ENCODE measurements at places on chromosomes 12 and 14. TPM values are rescaled to one million over a fixed set of nuclear protein-coding genes. Genes with fewer than 3 reads are reported as not detected.

- DNase-seq, result no peak
- no peak overlapping the region for H3K4me3 ChIP-seq
- no peak overlapping the region for H3K27ac ChIP-seq
- no peaks in the 10 kb centered on the region for H3K27me3 ChIP-seq
- H3K36me3 ChIP-seq, result no peaks in the 10 kb centered on the region
These were observed 1358.8 kb downstream of the LRFN5 start for GRCh38 chr14:42965512-42965911.

DNA sequence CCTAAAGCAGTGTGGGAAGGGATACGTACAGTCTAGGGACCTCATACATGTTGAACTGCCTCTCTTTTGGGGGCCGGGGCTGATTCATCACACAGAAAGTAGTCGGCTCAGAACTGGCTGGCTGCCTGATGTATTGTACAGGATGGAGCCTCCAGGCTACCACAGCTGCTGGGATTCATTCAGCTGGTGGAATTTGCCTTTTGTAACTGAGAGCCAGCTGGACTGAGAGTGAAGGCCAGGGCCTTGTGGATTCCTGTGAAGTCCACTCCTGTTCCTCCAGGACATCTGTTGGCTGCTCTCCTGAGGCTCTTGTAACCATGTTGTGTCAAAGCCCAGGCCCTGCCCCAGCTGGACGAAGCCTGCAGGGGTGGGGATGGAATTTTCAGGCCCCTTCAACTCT, 116.3 kb upstream of the PRICKLE1 start:
- no peaks in the 10 kb centered on the region for H3K27me3 ChIP-seq
- H3K27ac ChIP-seq, result no peak overlapping the region
- H3K4me1 ChIP-seq, result no peaks in the 10 kb centered on the region
- no peak overlapping the region for H3K4me3 ChIP-seq
- no peaks in the 10 kb centered on the region for H3K36me3 ChIP-seq

The MPHOSPH9 gene
- total RNA-seq, result 57.7 TPM

- peaks cover 9% of the 10 kb centered on the region for H3K4me1 ChIP-seq
- H3K27ac ChIP-seq, result peak overlapping the region; percentile 41
- H3K36me3 ChIP-seq, result peaks cover 6% of the 10 kb centered on the region
- DNase-seq, result no peak
- no peak overlapping the region for H3K4me3 ChIP-seq
- peaks cover 22% of the 10 kb centered on the region for H3K27me3 ChIP-seq
These were observed 14.0 kb upstream of the TBPL2 start for GRCh38 chr14:55454264-55455002.

GRCh38 chr12:69036999-69037398, 104.0 kb upstream of the CPM start:
- no peak for DNase-seq
- H3K4me1 ChIP-seq, result no peaks in the 10 kb centered on the region
- H3K27ac ChIP-seq, result no peak overlapping the region
- no peak overlapping the region for H3K4me3 ChIP-seq

- H3K27me3 ChIP-seq, result peaks cover 14% of the 10 kb centered on the region
- no peak overlapping the region for H3K27ac ChIP-seq
- no peaks in the 10 kb centered on the region for H3K36me3 ChIP-seq
- no peaks in the 10 kb centered on the region for H3K4me1 ChIP-seq
These were observed 29.6 kb upstream of the NTF3 start for GRCh38 chr12:5402009-5402935.

DNA sequence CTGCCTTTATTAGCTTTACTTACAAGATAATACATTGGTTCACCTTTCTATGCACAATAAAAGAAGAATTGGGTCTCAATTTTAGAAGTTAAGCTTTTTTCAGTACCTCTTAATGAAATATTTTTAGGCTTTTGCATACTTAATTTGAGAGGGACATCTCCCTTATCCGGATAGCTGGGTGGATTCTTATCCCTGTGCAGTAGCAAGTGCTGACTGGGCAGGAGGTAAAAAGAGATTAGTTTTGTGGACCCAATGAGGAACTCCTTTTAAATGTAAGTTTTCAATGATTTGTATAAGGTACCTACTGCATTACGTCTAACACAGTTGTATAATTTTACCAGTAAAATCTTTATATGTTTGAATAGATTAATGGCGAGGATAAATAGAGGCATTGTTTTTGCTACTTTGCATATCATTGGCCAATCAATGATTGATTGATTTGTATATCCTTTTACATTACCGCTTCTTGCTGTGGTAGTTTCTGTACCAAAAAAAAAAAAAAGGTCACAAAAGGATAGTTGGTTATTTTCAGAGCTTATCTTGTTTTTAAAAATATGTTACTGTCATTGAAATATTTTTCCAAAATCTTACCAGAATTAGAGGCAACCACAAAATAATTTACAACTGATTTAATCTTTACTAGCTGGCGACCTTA, 2.2 kb downstream of the CPSF6 start:
- peaks cover 36% of the 10 kb centered on the region for H3K4me1 ChIP-seq
- H3K36me3 ChIP-seq, result peaks cover 4% of the 10 kb centered on the region
- no peaks in the 10 kb centered on the region for H3K27me3 ChIP-seq
- no peak for DNase-seq

DNA sequence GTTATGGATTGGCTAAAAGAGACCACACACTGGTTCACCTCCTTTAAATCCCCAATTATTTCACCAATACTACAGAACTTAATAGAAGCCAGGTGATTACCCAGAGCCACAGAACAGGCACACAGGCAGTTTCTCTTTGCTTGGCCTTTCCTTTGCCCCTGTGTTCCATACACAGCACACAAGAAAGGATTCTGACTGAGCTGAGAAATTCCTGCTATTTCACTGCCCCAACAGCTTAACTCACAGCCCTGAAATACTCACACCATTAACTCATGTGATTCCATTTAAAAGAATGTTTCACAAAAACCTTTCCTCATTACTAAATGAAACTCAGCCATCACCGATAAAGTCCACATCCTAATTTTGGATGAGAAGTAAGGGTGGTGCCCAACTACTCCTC, 133.6 kb downstream of the MED13L start:
- peaks cover 40% of the 10 kb centered on the region for H3K4me1 ChIP-seq
- H3K27ac ChIP-seq, result peak overlapping the region; percentile 77
- H3K27me3 ChIP-seq, result no peaks in the 10 kb centered on the region

The CD163L1 gene
- 0.08 TPM for total RNA-seq

DNA sequence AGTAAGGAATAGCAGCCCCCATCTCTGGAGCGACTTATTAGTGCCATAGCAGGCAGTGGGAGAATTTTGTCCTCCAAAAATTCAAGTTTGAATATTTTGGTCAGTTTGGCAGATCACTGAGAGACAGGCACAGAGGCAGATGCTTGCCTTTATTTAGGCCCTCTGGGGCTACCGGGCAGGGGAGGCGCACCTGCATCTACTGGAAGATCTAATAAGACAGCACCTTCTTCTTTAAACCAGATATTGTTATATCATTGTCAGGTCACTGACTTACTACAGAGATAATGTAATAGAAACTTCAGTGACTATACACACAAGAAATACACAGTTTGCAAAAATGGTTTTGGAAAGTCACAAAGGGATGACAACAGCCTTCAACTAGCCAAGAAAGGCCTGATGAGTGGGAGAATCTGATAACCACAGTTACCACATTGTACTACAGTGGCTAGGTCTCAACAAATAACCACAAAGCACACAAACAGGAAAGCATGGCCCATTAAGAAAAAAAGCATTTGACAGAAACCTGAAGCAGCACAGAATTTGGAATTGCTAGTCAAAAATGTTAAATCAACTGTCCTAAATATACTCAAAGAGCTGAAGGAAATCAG, 56.8 kb downstream of the CDK17 start:
- DNase-seq, result no peak
- H3K36me3 ChIP-seq, result no peaks in the 10 kb centered on the region
- H3K4me3 ChIP-seq, result peak overlapping the region; percentile 5

DNA sequence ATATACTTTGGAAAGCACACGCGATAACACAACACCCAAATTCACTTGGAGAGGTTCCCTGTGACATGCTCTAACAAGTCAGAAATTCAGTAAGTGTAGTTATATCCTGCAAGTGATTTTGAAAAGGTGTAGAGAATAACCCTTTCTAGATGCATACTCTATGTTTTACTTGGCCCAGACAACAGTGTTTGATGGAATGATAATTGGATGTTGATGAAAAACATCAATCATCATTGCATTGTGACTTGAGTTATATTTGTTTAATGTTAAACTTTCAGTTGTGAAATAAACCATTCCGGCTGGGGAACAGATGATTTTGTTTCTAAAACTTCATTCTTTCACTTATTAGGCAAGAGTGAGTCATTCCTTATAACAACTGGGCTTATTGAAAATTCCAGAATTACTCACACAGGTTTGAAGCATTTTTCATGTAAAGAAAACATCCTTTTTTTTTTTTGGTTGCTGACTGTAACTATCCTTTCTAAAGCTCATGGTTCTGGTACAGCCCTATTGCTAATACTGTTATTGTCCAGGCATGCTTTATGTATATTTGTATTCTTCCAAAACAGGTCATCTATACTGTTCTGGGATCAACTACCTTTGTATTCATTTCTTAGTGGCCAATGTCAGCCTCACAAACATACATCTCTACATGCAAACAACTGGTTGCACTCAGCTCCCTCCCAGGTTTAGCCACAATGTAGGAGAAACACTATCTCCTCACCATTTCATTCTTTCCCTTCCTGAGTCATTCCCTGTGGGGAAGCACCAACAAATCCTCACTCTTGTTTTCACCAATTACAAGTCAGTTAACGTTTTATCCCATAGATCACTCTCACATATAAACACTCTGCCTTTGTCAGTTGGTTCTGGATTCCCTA, 121.2 kb upstream of the LRIG3 start:
- DNase-seq, result no peak
- H3K4me3 ChIP-seq, result no peak overlapping the region
- no peaks in the 10 kb centered on the region for H3K27me3 ChIP-seq
- no peaks in the 10 kb centered on the region for H3K4me1 ChIP-seq
- H3K27ac ChIP-seq, result no peak overlapping the region
- H3K36me3 ChIP-seq, result no peaks in the 10 kb centered on the region

GRCh38 chr12:30108666-30109065, 324.9 kb upstream of the TMTC1 start:
- H3K36me3 ChIP-seq, result no peaks in the 10 kb centered on the region
- no peak for DNase-seq
- no peaks in the 10 kb centered on the region for H3K4me1 ChIP-seq
- H3K4me3 ChIP-seq, result no peak overlapping the region
